ENCODE measurements at places on chromosomes 7 and 10.

GRCh38 chr10:63972949-63973827 lies 452.0 kb downstream of the REEP3 start:
- no peak for DNase-seq

DNA sequence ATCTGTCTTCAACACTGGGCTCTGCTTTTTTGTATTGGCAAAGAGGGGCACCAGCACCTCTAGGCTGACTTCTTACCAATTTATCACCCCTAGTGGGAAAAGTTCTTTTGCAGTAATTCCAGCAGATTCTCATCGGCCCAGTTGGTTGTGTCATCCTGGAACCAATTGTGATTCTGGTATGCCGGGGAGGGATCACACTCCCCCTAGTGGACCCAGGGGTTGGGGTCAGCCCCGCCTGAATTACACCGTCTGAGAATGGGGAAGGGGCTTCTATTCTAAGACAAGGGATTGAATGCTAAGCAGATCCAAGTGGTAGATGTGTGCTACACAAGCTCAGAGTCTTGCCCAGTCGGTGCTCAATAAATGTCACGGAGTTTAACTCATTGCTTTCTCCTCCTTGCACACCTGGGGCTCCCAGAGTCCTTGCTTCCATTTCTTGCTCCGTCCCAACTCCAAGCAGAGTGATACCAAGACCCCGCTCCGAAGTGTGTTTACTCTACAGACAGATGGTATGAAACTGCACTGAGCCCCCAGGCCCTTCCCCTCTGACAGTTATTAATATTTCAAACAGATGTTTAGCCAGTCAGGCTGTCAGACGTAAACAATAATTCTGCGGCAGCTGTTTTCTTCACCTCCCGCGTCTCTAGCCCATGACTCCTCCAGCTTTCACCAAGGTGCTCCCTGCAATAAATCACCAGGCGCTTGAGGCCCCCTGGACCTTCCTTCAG lies 71.9 kb downstream of the C10orf105 start:
- DNase-seq, result peak; percentile 41

DNA sequence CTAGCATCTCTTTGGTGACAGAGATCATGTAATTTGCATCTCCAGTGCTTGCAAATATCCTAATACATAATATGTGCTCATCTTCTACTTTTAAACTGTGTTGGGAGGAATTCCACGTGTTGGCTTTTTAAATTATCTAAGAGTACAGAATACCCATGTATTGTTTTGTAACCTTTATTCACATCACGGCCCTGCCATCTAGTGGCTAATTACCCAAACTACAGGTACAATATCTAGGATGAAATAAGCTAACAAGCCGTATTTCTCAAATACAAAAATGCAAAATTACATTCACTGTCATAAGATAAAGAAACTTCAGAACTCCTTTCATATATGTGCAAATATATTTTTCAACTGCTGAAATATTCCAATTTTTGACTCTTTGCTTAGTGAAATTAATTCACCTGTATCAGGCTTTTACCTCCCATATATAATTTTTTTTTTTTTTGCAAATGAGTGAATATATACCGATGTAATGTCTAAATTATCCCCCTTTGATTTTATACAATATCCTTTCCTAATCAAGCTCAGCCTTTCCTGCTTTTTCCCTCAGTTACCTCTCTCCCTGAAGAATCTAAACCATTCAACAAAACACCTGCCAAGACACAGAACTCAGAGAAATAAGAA lies 30.3 kb upstream of the LSM8 start:
- DNase-seq, result no peak

GRCh38 chr10:132111121-132111731 lies 45.5 kb downstream of the JAKMIP3 start:
- DNase-seq, result no peak

GRCh38 chr7:80662252-80662651 lies 23.8 kb downstream of the CD36 start:
- DNase-seq, result no peak

GRCh38 chr7:12436896-12437535 lies 33.4 kb upstream of the VWDE start:
- peak; percentile 31 for DNase-seq

DNA sequence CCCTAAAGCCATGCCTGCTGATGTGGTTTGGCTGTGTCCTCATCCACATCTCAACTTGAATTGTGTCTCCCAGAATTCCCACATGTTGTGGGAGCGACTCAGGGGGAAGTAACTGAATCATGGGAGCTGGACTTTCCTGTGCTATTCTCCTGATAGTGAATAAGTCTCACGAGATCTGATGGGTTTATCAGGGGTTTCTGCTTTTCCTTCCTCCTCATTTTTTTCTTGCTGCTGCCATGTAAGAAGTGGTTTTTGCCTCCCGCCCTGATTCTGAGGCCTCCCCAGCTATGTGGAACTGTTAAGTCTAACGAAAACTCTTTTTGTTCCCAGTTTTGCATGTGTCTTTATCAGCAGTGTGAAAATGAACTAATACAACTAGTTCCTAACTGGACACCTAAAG lies 11.8 kb downstream of the MACROH2A2 start:
- DNase-seq, result no peak

DNA sequence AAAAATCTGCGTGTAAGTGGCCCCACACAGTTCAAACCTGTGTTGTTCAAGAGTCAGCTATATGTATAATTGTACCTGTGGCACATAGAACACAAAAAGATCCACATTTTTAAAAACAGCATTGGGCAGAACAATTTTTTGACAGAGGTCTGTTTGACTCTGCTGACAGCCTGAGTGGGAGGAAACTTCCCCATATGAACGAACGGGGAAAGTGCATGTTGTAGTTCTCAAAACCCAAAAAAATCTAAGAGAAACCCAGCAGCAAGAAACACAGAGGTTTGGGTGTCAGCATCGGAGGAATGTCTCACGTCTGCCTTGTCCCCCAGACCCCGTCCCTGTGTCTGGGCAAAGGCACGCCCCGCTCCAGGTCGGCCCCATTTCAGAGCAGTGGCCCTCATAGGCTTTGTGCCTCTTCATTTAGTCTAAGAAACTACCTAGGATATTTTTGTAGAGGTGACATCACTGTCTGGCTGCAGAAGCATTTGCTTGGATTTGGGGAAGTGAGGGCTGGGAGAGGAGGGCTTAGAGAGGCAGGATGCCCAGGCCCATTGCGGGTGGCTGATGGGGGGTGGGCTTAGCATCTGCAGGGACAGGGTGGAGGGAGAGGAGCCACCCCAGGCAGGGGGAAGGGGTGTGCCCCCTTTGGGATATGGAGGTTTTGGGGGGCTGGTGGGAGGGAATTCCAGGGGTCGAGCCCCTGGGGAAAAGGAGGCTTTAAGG lies 11.0 kb downstream of the CUX1 start:
- DNase-seq, result no peak

- no peak for DNase-seq
These were observed 46.6 kb upstream of the IGFBP3 start for GRCh38 chr7:45967591-45968157.

DNA sequence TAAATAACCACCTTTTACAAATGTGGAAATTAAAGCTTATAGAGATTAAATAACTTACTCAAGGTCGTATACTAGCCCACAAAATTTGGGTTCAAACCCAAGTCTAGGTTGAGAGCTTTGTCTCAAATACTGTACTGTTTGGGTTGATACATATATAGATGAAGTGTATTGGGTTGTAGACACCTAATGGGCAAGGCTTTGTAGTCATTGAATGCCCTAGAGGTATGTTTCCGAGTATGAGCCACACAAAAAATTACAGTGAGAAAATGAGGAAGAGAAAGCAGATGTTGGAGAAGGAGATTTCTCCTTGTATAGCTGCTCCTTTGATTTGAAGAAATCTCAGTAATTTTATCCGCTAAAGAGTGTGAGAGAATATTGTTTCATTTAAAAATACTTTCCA lies 60.6 kb downstream of the C1GALT1 start:
- DNase-seq, result no peak

DNA sequence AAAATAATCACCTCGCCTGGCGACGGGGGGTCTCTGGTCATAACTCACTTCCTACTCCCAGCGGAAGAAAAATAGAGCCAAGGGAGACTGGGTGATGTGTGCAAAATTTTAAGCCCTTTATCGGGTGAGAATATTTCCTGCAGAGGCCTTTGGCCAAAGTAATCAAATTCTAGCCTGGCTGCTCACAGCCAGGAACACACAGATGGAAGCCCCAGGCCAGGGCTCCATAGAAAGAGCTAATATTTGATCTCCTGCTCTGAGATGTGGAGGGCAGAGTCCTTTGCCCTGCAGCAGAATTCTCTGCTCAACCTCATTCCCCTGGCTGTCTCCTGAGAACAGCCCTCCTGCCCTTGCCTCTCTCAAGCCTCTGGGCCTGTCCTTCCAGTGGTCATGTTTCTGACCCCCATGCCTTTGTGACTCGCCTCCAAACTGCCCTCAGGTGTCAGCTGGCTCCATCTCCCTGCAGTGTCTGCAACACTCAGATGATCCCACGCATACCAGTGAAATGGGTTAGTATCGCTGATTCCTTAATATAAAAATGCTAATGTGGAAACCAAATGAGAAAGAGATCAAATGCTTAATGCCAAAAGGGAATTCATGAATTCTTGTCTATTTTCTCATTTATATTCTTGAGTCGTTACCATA lies 34.5 kb downstream of the FRMD4A start:
- no peak for DNase-seq

DNA sequence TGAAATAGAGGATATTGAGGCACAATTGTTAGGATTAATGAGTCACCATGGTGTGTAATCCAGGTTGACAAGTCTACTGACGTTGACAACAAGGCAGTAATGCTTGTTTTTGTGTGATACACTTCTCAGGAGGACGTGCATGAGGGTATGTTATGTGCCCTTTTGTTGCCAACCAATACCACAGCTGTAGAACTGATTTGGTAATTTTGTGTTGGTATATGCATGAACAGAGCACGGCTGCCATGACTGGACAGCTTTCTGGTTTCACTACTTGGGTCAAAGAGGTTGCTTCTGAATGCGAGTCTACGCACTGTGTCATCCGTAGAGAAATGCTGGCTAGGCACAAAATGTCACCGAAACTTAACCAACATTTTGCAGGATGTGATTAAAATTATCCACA lies 32.9 kb downstream of the PHTF2 start:
- DNase-seq, result no peak

DNA sequence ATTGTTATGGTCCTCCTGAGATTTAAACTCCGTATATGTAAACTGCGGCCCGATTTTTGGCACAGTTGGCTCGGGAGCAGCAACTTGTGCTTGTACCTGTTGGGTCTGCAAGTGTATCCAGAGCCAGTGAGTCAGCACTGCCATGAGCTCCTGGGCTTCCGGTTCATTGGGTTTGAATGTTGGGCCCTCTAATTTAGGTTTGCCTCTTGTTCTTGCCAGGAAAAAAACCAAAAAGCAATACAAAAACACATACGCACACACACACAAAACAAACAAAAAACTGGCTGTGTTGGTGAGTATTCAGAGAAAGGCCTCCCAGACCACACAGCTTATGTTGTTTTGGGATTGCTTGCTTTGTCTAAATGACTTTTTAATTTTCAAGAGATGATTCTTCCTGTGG lies 26.3 kb downstream of the SND1 start:
- DNase-seq, result no peak

- no peak for DNase-seq
These were observed 199.2 kb downstream of the IMMP2L start for GRCh38 chr7:111363099-111363498.

GRCh38 chr7:65390588-65390987 lies 16.9 kb downstream of the ZNF92 start:
- DNase-seq, result no peak

- DNase-seq, result no peak
These were observed 964.1 kb downstream of the GRID1 start for GRCh38 chr10:85402541-85402940.

DNA sequence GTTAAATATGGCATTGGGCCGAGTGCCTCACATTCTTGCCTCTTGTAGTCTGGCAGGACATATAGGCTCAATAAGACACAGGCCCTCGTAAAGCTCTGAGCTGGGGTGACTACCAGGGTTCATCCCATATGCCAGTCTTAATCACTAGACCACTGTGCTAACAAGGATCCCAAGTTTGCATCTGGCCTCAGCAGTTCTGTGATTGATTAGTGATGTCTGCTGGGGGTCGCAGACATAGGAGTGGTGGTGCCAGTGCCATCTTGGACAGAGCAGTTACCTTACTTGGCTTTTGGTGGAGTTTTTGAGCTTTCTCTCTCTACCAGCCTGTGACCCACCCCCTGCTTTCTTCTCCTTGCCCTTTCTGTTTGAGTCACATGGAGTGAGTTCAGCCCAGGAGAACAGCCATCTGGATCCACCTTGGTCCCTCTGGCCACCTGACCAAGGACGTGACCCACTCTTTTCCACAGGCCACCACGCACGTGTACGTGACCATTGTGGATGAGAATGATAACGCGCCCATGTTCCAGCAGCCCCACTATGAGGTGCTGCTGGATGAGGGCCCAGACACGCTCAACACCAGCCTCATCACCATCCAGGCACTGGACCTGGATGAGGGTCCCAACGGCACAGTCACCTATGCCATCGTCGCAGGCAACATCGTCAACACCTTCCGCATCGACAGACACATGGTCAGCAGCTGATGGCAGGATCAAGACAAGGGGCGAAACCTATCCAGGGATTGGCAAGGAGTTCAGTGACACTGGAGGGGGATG lies 4.1 kb upstream of the VSIR start:
- DNase-seq, result no peak

DNA sequence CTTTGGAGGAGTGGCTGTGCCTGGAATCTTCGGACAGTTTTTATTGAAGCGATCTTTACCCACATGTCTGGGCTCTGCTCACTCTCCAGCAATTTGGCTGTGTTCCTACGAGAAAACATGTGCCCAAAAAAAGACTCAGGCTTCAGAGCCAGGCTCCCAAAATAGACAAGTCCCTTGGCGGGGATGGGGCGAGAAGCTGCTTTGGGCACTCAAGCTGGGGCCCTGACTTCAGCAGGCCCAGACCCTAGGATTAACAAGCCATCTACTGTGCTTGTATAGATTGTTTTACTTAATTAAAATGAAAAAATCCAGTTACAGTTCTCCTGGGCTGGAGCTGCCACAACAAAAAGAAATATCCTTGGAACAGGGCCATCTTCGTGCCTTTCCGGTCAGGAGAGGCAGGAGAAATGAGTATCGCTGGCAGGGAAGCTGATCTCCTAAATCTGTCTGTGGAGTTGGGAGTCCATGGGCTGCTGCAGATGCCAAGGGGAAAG lies 51.4 kb upstream of the PDCD4 start:
- DNase-seq, result no peak

- DNase-seq, result no peak
These were observed 178.7 kb upstream of the STEAP1 start for GRCh38 chr7:89975577-89975976.

- no peak for DNase-seq
These were observed 89.0 kb downstream of the CH25H start for GRCh38 chr10:89118091-89118490.

- DNase-seq, result no peak
These were observed 109.6 kb downstream of the TMEM130 start for GRCh38 chr7:98760201-98760651.
